Effector memory CD8-positive, alpha-beta T cell (primary cell): ENCODE measurements at places on chromosomes 7 and 10.

DNA sequence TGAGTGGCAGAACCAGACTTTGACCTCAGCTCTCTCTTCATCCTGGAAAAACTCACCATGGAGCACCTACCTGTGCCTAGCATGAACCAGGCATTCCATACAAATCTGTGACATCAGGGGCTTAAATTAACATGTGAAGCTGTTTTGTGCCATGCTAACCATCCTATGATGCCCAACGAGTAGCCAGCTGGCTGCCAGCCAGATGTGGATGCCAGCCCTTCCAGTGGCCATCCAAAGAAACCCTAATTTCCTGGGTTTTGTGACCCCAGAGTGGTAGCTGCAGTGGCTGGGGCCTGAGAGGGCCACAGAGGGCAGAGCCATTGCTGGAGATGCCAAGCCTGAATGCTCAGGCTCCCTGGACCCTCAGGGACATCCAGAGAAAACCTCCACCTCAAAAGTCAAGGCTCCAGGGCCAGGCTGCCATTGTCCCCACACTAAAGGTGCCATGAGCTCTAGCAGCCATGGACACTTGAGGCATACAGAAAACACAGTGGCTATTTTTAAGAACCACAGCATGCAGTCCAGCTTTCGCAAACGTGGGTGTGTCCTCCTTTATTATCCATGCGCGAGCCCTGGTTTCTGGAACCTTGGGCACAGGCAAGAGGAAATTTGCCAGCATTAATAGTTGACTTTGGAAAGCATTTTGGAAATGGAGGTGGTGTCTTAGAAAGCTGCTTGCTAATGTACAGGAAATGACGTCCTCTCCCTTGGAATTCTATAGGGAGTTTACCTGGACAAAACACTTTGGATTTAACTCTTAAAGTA, 6.0 kb downstream of the CPXM2 start:
- no peak for DNase-seq

GRCh38 chr10:20658158-20658557, 239.0 kb downstream of the NEBL start:
- DNase-seq, result no peak

DNA sequence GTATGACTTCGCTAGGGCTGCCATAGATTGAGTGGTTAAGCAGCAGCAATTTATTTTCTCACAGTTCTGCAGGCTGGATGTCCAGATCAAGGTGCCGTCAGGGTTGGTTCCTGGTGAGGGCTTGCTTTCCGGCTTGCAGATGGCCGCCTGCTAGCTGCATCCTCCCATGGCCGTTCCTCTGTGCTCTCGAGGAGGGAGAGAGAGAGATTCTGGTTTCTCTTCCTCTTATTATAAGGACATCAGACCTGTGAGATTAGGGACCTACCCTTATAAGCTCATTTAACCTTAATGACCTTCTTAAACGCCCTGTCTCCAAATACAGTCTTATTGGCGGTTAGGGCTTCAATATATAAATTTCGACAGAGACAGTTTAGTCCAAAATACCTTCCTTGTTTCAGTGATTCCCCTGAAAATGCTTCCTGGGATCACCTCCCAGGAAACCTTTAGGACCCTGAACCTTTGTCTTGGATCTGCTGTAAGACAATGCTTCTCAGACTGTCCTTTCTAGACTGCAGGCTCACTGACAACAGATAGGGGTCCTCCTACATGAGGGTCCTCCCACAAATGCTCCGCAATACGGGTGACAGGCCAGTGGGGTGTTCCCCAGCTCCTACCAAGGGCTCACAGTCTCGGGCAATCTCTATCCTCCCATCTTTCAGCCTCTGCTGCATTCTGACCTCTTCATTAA, 82.5 kb upstream of the BAIAP2L1 start:
- DNase-seq, result no peak

GRCh38 chr7:83976302-83976701, 218.3 kb downstream of the SEMA3A start:
- no peak for DNase-seq

DNA sequence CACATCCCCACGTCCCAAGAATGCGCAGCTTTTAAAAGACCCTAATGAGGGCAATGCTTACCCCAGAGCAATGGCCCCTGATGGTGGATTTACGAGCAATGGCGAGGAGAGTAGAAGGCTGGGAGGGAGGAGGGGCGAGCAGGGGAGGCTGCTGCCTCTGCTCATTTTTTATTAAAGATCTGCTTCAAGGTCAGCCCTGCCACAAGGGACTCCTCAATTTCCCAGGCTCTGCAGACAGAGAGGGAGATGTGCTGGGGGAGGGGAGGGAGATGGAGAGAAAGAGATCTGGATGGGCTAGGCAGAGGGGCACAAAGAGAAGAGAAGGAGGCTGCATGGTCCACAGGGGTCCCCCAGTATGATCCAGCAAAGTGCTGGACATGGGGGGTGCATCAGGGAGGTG, 7.8 kb upstream of the SRRM3 start:
- no peak for DNase-seq

DNA sequence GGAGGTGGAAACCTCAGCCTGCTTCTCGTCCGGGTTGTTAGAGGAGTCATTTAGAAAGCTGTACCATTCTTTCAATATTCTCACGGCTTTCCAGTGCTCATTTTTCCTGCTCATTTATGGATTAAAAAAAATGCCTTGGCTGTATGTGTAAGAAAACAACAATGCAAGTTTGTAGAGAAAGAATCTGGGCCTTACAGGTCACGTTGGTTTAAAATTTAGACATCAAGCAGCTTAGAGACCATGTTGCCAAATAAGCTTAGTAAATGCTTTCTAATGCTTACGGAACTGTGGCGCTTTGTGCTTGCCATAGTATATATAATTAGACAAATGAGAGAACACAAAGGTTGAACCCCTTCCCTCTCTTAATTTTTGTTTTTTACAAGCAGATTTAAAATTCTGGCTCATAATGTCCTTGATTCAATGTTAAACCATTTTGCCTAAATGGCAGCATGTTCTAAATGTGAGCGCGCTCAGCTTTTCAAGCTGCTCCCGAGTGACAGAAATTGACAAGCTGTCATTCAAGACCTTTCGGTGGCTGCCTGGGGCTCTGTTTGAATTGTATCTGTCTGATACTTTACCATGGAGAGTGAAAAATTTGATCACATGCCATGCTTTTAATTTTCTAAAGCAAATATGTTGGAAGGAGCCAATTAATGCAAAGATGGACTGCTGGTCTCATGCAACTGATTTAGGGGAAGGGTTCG, 1.1 kb downstream of the ARMS2 start:
- no peak for DNase-seq

GRCh38 chr7:83130623-83131545, 31.8 kb downstream of the PCLO start:
- no peak for DNase-seq

GRCh38 chr7:101804088-101804963, 13.1 kb upstream of the CUX1 start:
- peak; percentile 26 for DNase-seq

GRCh38 chr7:729140-730000, 2.3 kb upstream of the PRKAR1B start:
- DNase-seq, result no peak

DNA sequence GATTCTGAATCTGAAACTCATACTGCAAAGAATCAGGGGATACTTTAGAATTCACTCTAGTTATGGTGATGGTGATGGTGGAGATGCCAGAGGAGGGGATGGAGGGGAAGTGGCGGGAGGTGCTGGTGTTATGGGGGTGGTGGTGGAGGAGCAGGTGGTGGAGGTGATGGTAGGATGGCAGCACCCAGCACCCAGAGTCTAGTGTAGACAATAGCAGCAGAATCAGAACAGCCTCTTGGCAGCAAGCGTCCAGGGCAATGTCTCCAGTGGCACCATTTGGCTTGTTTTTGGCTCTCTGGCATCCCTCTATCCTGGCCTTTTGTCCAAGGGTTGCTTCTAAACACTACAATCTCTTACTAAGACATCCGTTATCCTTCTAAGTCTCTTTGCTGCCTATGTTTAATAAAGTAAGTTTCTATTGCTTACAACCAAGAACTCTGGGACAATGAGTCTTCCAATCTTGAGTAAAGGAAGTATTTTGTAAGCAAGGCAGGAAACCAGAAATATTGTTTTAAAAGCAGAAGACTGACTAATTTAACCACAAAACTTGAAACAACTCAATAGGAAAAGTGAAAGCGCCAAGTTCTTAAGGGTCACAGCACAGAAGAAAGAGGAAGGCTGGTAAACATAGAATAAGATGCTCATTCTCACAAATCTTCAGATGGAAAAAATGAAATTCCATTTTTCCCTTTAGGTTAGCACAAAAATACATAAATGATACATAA, 42.4 kb upstream of the GDF10 start:
- DNase-seq, result no peak

DNA sequence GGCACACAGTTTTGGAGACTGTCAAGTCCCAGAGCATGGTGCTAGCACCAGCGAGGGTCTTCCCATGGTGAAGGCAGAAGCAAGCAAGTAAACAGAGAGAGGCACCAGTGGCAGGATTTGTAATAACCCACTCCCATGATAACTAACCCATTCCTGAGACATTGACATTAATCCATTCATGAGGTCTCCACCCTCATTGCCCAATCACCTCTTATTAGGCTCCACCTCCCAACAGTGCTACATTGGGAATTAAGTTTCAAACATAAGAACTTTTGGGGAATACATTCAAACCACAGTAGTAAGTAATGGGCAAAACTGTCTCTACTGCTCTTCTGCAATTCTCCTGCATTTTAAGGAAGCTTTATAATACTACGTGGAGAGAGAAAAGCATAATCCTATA, 193.6 kb downstream of the CACNA2D1 start:
- DNase-seq, result no peak

DNA sequence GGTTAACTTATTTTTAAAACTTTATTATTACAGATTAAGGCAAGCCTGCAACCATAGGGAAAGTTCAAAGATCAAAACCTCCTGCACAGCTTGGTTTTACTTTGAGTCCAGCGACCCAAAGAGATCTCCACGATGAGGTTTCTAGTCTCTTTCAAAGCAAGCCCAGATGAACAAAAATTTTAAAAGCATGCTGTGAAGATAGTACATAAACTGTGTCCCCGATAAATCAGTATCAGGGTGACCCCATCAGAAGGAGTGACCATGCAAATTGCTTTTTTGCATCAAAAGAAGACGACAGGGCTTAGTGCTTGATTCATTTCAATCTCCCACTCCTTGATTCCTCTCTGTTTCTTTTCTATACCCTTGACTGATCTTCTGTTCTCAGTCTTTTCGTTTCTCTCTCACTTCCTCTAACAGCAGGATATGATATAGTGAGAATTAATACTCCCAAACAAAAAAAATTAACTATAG, 16.0 kb upstream of the DNTT start:
- DNase-seq, result no peak

GRCh38 chr7:127154958-127155357, 97.8 kb downstream of the GRM8 start:
- no peak for DNase-seq

DNA sequence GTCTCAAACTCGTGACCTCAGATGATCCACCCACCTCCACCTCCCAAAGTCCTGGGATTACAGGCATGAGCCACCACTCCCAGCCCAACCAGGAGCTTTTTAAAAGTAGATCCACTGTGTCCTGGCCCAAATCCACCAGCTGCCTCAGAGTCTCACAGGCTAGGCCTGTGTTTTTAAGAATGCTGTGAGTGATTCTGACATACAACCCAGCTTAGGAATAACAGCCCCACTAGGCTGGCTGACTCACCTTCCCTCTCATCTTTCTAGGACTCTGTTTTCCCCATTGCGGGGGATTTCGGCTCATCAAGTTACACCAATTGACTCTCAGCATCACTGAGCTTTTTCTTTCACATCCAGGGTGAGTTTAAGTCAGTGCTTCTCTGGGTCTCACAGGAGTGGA, 207.6 kb downstream of the SKIDA1 start:
- DNase-seq, result no peak

DNA sequence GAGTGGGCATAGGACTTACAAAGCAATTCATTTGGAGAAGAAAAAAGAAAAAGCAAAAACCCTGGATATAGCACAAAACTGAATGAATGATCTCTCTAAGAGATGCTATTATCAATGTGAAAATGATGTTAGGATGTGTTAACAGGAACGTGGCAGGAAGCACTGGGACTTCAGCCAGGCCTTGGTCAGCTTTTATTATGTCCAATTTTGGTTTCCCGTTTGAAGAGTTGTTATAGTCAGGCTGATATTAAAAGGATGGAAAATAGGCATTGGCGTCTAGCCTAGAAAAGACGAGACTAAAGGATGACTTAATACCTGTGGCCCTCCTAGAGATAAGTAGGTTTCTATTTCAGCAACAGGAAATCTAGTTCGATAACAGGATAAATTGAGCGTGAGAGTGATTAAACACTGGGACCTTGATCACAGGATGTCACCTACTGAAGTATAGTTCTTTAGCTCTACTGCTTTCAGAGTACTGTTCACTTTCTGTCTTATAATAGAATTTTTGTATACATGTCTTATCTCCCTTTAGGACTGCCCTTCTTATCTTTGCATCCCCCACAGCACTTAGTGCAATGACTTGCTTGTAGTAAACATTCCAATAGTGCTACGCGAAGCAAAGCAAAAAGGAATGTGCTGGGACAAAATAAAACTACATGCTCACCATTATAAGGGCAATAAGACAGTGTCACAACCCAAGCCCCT, 99.8 kb upstream of the AGBL3 start:
- DNase-seq, result no peak

- peak; percentile 35 for DNase-seq
Observed at GRCh38 chr10:8365935-8366911, 311.7 kb downstream of the GATA3 start.

- no peak for DNase-seq
Observed at GRCh38 chr10:35743851-35744250, 101.8 kb upstream of the FZD8 start.
